ENCODE measurements at places on chromosomes 2 and 18.

DNA sequence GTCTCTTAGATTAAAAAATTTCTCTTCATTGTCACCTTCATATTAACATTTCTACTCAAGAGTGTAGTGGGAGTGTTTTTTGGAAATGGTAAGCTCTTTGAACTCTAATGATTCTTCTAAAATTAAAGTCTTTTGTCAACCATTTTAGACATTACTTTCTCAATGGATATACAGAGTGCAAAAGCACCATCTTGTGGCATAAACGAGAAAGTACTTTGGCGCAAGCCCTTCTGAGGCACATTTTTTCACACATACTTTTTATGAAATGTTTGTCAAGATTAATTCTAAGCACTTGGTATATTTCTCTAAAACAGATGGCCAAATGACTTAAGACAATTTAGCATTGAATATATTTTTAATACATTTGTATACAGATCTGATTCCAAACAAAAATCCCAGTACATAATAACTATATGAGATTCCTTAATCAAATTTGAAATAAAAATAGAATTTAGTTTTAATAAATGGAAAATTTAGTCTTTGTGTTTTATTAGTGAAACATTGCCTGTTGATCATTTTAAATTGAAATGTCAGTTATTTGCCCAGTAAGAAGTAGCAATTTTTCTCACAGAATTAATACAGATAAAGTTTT, 63.3 kb upstream of the GALNT5 start:
- DNase-seq: no peak

DNA sequence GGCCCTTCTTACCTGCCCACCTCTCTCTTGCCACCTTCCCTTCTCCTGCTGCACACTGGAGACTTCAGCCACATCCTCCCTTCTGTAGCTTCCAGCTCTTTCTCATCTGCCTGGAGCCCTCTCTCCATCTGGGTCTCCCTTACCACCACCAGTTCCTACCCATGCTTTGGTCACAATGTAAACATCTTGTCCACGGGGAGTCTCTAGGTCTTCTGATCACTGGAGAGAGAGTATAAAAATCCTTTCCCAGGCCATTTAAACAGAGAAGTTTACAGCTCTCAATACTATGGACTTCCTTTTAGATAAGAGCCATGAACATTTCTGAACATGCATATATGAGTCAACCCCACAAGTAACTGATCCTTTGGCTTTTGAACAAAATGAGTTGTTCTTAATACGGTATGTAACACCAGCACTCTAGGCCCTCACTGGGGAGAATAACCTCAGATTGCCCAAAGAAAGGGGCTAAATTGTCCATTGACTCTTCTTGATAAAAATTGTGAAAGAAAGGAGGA, 5.8 kb downstream of the ARHGAP25 start:
- DNase-seq: no peak

- no peak for DNase-seq
These were observed 74.5 kb downstream of the USP40 start for GRCh38 chr2:233492078-233492477.

GRCh38 chr2:240567137-240567871, 980 bp upstream of the RNPEPL1 start:
- no peak for DNase-seq

DNA sequence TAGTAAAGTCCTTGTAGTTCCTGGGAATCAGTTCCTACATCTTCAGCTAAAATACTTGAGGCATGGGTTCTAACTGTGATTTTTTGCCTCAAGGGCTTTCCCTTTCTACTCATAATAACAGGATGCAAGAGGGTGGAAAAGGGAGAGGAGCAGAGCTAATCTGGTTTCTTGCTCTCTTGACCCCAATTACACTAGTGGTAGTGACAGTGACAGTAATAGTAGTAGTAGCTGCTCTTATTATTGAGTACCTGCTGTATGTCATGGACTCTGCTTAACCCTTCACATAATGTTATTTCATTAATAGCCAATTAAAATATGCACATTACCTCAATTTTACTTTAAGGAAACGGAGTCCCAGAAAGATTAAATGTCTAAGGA, 214.8 kb upstream of the HNRNPA3 start:
- no peak for DNase-seq

DNA sequence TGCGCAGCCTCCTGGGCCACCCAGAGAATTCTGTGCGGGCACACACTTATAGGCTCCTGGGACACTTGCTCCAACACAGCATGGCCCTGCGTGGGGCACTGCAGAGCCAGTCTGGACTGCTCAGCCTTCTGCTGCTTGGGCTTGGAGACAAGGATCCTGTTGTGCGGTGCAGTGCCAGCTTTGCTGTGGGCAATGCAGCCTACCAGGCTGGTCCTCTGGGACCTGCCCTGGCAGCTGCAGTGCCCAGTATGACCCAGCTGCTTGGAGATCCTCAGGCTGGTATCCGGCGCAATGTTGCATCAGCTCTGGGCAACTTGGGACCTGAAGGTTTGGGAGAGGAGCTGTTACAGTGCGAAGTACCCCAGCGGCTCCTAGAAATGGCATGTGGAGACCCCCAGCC, 11.8 kb upstream of the TTLL4 start:
- DNase-seq: no peak

DNA sequence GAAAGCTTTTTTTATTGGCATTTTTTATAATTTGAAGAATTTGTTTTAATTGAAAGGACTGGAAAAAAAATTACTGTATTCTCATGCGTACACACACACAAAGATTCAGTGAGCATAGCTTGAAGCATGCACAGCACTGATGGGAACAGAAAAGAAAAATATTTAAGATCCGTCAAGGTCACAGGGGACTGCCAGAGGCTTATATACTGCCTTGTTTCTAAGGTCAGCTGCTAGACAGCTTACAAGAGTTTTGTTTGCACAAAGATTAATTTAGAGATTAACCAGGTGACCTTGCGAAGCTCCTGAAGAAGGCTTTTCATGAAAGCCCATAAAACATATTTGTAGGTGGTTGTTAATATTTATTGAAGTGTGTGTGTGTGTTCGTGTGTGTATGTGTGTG, 396.3 kb downstream of the TRIB2 start:
- DNase-seq: no peak

DNA sequence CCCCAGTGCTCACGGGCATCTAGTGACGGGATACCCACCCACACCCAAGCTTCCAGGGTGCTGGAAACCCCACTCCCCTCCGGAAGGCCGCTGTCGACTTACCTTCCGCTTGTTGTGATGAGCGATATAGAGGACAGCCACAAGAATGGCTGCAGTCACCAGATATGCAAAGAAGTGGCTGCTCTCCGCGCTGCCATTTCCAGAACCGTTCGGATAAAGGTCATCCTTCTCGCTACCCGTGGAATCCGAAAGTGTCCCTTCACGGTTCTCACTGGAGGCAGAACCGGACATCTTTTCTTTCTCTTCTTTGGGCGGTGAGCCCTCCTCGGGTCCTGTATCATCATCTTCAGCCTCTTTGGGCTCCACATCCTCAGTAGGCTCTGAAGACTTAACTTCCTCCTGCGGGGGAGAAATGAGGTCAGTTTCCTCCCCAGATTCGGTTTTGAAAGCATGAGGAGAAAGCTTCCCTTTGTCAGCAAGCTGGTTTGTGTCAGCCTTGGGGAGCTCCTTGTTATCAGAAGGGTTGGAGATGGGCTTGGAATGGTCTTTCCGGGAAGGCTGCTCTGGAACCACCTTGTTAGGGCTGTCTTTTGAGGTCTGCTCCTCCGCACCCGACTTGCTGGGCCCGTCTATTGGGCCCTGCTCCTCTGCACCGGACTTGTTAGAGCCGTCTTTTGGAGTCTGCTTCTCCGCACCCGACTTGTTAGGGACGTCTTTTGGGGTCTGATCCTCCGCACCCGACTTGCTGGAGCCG, 1.2 kb downstream of the TGOLN2 start:
- DNase-seq: no peak

DNA sequence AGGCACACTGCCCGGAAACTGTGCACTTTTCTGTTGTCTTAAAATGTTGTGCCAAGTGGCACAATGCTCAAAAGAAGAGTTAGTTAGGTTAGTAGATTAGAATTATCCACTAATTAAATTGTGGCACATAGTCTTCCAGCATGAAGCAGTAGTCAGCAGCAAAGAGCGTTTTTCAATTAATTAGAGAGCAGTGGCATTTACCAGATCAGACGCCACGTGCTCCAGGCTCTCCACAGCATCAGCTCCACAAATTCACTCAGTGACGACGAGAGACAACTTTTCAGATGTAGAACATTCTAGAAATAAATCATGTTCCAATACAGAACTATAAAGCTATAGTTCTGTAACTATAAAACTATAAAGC, 16.4 kb upstream of the RTTN start:
- DNase-seq: no peak

DNA sequence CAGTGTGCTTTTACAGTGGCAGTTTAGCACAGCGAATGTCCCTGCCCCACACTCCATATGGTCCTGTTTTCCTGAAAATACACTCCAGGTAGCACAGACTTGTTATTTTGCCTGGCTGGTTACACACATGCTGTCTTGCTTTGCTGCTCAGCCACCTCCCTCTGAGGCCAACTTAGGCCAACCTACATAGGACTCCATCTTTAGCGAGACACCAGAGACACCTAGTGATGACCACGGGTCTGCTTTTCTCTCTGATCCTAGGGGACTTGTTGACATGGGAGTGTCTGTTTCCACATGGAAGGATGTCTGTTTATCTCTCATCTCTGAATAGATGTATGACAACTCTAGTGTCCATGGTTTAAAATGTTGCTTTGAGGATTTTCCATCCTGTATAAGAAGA, 43.3 kb downstream of the PLEKHB2 start:
- DNase-seq: no peak

DNA sequence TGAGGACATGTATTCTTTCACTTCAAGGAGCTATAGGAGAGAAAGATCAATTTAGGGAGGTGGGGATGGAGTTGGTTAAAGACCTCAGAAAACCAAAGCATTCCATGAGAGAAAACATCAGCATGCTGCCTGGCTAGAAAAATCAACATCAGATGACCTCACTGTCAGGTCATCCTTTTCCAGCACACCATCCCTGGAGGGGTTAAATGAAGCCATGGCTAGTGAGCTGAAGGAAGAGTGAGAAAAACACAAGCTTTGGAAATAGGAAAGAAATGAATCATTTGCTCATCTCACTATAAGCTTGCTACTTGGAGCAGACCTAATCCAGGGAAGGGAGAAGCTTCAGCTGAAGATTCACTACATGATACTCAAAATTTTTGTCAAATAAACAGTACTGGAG, 109.5 kb upstream of the ITGB6 start:
- DNase-seq: no peak

- no peak for DNase-seq
These were observed 164.6 kb downstream of the RTP5 start for GRCh38 chr2:242034138-242034537.

DNA sequence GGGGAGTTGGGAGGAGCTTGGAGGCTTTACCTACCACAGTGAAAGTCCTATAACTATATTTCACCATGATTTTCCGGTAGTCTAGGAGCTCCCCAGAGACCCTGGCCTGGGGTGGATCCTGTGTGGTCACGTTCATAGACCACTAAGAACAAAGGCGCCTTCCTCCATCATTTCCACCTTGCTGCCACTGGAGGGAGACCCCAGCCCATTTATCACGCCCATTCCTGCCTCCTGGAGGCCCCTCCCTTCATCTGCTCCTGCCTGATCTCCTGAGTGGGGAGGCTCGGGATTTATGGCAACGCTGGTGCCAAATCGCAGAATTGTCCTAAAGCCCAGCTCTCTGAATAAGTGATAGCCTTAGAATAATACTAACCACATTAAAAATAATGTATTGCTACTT, 507.6 kb upstream of the SPHKAP start:
- DNase-seq: no peak

- no peak for DNase-seq
These were observed 37.4 kb upstream of the PROKR1 start for GRCh38 chr2:68605939-68606338.

- DNase-seq: no peak
These were observed 46.4 kb upstream of the IL1RL1 start for GRCh38 chr2:102264952-102265351.

- DNase-seq: no peak
These were observed 59.5 kb downstream of the PUM2 start for GRCh38 chr2:20291106-20291564.

- DNase-seq: no peak
These were observed 72.0 kb downstream of the DNER start for GRCh38 chr2:229642371-229642770.
